ENCODE measurements at places on chromosomes 5 and 9.

- DNase-seq: no peak
Observed at GRCh38 chr5:36772276-36773140, 104.1 kb upstream of the NIPBL start.

GRCh38 chr5:171543148-171543815 lies 123.8 kb downstream of the FGF18 start:
- DNase-seq: no peak

- no peak for DNase-seq
Observed at GRCh38 chr5:65481171-65481581, 544 bp downstream of the ADAMTS6 start.

- DNase-seq: no peak
Observed at GRCh38 chr5:82674671-82675070, 396.5 kb upstream of the RPS23 start.

- DNase-seq: no peak
Observed at GRCh38 chr5:177089127-177089526, 2.4 kb downstream of the FGFR4 start.

DNA sequence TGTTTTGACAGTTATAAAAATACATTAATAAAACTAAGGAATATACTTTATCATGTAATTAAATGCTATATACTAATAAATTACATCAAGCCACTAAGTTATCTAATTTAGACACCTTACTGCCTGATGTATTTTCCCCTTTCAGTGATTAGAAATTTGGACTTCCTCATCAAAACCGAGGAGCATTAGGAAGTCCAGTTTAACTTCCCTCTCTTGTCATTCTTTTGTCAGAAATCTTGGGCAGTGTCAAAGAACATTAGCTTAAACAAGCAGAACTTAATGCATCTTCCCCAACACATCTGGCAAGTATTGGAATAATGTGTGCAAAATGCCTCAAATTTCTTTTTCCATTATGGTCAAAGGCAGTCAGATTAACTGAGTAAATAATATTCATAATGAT lies 81.6 kb downstream of the PLPP1 start:
- DNase-seq: no peak

- DNase-seq: no peak
Observed at GRCh38 chr5:759781-760362, 24.7 kb downstream of the ZDHHC11B start.

- no peak for DNase-seq
Observed at GRCh38 chr9:116549786-116550660, 137.1 kb upstream of the TRIM32 start.

- DNase-seq: no peak
Observed at GRCh38 chr9:107862323-107862722, 372.8 kb upstream of the KLF4 start.

GRCh38 chr9:81028504-81028903 lies 660.8 kb downstream of the TLE1 start:
- DNase-seq: no peak

- no peak for DNase-seq
Observed at GRCh38 chr9:136364942-136365774, 1.6 kb upstream of the DNLZ start.

- no peak for DNase-seq
Observed at GRCh38 chr5:38289457-38289856, 31.1 kb downstream of the EGFLAM start.

- DNase-seq: no peak
Observed at GRCh38 chr9:72327631-72328030, 37.4 kb downstream of the ZFAND5 start.

DNA sequence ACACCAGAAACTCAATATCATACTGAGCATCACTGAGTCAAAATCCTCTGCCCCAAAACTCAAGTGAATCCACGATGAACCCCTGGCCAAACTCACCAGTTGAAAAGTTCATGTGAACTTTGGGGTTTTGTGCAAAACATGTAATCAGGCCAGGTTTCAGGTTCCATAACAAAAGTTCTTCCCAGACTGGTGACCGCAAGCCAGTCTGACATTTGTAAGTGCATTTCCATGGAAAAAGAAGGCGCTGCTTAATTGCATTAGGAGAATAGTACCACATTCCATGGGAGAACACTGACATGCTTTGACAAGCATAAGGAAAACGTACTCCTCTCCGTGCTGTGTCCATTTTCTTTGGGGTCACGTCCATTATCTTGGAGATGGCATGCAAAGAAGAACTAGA lies 567.0 kb downstream of the BNC2 start:
- DNase-seq: no peak

GRCh38 chr5:157902449-157903116 lies 43.6 kb upstream of the CLINT1 start:
- DNase-seq: no peak

DNA sequence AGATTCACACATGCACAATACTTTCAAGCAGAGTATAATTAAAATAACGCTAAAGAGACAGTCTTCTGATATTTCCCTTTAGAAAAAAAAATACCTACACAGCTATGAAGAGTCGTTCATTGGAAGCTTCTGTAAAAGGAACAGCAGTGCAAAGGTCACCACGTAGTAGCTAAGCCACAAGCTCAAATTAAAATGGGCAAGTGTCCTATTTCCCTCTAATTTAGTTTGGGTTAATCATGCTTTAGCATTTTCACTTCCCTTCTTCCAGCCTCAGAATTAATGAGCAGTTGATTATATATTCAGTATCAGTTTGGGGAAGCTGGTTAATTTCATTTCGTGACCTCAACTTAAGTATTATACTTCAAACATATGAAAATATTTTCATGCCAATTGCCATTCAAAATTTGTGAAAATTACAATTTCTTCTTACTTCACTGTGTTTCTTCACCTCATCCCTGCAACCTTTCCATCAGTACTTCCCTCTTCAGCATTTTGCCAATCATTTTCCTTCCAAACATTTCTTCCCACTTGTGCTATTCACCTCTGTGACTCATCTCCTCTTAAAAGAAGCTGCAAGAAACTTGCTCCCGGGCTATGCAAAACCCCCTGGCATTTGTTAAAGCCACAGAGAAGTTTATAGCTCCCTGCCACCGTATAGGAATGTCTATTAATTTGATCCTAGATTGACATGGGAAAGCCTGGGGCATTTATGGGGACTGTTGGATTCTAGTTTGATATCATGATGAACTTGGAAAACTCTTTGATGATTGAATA lies 83.0 kb downstream of the DMRTA1 start:
- DNase-seq: no peak

DNA sequence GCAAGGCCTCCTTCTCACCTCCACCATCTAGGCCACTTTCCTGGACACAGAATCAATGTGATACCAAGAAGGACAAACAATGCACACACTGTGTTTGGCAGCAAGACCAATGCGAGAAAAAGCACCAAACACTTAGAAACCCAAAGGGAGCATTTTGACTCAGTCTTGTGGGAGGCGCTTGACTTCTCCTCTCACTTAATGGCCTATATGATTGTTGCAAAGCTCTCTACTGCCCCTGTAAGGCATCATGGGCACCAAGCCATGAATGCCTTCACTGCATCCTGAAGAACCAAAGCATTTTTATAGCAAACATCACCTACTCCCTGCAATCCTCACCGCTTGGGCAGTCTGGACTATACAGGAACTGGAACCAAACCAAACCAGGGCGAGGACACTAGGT lies 57.5 kb downstream of the CDH6 start:
- no peak for DNase-seq

DNA sequence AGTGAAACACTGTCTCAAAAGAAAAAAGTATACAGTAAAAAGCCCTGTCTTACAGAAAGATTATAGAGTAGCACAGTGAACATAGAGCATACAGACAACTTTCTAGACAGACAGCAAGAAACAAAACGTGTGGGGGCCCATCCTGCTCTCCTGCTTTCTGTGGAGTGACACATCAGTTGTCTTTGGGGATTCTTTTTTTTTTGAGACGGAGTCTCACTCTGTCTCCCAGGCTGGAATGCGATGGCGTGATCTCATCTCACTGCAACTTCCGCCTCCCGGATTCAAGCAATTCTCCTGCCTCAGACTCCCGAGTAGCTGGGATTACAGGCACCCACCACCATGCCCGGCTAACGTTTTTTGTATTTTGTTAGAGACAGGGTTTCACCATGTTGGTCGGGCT lies 14.9 kb downstream of the CDHR2 start:
- no peak for DNase-seq

DNA sequence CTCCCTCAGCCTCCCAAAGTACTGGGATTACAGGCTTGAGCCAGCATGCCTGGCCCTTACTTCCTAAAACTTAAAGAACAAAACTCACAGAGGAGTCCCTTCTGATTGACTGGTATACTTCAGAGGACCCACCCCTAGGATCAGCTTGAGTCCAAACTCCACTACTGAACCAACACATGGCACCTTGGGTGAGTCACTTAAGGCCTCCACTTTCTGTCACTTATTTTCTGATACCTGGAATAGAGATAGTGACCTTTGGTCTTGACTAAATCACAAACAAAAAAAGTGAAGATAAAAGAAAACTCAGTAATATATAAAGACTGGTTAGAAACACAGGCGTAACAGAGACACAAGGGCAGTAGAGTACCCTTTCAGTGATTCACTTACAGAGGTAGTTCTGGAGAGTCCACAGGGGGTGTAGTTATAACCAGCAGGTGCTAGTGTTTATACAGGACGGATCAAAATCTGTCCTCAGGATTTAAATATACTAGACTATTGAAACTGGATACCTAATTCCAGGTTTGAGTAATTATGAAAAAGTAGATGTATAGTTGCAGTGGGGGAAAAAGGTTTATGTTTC lies 274.3 kb upstream of the ANKRD55 start:
- DNase-seq: no peak

DNA sequence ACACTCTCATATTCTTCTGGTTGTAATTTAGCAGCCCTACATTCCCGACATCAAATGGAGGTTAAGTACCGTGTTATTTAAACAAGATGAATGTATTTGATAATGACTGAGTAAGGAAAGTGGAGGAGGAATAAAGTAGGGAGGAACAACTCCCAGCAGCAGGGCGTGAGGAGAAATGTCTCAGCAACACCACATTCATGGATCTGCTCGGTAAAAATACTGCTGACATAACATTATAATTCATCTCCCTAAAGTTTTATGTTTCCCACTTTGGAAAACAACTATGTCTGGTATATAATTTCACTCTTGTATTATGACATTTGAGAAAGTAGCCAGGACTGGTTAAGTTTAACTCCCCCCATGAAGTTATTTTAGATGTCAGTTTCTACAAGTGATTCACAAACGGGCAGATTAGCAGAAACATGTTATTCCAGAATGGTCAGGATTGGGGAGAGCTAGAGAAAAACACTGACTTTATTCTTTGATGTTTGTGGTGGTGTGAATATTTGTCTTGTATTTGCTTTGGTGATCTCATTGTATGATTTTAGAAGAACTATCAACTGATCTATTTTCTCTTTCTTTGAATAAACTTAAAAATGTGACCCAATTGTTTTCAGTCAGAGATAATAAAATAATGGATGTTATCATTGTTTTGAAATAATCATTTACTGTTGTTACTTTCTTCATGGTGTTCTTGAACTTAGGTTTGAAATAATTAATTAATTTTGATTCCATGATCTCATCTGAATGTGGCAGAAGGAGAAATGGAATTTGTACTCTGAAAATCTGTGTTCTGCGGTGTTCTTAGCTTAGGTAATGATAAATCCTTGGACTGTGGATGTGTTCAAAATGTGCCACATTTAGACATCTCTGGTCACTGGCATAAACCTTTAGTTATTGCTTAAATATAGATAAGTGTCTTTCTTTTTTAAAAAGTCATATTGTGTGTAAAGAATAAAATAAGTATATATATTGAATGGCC lies 303.6 kb upstream of the ZNF608 start:
- no peak for DNase-seq

DNA sequence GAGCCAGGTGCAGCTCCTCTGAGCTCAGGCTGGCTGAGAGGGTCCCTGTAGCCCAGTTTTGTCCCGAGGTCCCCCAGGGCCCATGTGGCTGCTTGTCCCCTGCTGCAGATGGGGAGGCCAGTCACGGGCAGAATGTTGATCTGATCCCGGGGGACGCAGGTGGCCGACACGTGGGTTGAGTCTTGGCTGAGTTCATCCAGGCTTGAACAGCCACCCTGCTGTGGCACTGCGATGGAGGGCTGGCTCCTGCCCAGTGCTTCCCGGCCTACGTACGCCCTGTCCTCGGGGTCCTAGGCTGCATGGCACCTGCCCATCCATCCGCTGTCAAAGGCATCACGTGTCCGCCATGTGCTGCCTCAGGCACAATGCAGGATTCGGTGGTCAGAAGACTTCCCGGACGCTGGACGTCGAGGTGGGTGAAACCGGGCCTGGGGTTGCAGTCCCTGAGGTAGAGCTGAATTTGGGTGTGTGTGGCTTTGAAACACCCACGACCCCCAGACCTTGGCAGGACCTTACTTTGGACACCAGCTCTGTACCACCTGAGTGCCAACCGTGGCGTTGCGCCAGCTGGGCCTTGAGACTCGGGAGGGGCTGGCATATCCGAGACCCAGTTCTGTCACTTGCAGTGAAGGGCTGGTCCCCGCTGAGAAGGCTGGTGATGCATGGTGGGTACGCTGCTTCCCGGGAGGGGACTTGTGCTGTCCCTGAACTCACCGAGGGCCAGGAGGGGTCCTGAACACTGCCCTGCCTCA lies 22.3 kb downstream of the RXRA start:
- DNase-seq: no peak

DNA sequence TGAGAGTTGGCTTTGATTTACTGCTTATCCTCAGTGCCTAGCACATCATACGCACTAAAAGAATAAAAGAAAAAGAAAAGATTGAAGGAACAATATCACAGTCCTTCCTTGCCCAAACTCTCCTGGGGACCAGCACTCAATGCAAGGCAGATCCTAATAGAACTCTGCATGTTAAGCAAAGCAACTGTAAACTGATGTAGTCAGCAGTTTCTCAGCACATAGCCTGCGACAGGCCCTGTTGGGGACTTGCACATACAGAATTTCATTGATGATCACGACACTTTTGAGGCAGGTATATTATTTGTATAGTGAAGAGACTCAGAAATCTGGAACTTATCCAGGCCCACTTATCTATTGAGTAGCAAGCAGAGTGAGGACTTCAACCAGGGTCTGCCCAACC lies 15.4 kb downstream of the NIPAL4 start:
- DNase-seq: no peak

DNA sequence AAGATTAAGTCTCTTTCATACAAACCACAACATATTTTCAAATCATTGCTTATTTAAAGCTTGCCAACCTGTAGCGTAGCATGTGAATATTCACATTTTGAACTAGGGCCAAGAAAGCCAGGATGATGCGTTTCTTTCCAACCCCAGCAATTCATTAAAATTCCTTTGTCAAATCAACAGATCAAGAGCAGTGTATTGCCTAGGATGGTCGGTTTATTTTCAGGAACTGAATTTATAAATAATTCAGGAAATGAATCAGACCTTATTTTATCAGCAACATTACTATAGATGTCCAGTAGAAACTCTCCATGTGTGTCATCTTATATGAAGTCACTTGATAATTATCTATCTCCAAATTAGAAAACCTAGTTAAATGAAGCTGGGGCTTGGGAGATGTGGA lies 13.2 kb upstream of the AUH start:
- DNase-seq: no peak

- DNase-seq: no peak
Observed at GRCh38 chr9:9033022-9033421, 1233.4 kb upstream of the DMAC1 start.

GRCh38 chr5:96936431-96937320 lies 796 bp downstream of the LNPEP start:
- DNase-seq: peak; percentile 13
